ENCODE measurements at places on chromosomes 16 and 17.

- DNase-seq = peak; percentile 63
Observed at GRCh38 chr17:11996722-11997146, 541 bp downstream of the ZNF18 start.

DNA sequence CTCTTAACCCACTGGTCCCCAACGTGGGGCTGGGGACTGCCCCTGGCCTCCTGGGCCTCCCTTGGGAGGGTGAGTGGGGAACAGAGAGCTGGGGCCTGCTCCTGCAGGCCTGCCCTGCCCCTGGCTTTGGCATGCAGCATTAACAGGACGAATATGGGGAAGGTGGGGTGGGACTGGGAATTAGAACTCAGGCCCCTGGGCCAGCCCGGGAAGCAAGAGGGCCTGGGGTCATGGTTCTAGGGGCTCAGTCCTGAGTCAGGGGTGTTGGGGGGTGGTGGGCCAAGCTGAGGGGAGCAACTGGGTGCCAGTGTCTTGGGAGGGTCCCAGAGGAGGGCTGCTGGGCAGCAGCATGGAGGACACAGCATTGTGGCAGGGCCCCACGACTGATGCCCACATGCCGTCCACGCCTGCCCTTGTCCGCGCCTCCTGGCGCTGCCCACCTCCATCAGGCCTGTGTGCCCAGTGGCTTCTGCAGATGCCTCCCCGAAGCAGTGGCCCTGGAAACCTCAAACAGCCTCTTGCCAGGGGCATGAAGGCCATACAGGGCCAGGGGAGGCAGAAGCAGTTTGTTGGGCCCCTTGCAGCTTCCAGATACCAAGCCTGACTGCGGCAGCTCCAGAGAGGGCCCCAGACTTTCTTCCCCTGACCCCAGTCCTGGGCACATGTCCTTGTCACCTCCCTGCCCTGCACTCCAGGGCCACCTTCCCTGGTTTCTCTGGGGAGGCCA lies 4.8 kb downstream of the MAP2K3 start:
- no peak for DNase-seq

- no peak for DNase-seq
Observed at GRCh38 chr16:85512808-85513115, 100.4 kb upstream of the GSE1 start.

GRCh38 chr17:79490530-79490929 lies 120.3 kb downstream of the RBFOX3 start:
- DNase-seq = no peak

DNA sequence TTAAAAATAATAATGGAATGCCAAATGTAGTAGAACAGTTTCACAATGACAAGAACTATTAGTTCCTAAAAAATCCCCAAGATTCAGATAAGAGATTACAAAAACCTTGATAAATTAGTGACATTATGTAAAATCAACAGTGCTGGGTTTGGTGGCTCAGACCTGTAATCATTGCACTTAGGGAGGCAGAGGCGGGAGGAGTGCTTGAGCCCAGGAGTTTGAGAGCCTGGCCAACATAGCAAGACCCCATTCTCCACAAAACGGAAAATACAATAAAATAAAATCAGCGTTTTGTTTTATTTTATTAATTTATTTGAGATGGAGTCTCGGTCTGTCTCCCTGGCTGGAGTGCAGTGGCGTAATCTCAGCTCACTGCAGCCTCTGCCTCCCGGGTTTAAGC lies 4.1 kb downstream of the CARD14 start:
- DNase-seq = no peak

All from ACHN (cell line).